Heart left ventricle (tissue), 16 donors: ENCODE measurements at places on chromosomes 4 and X. TPM values are rescaled to one million over a fixed set of nuclear protein-coding genes. Genes with fewer than 3 reads are reported as not detected.

DNA sequence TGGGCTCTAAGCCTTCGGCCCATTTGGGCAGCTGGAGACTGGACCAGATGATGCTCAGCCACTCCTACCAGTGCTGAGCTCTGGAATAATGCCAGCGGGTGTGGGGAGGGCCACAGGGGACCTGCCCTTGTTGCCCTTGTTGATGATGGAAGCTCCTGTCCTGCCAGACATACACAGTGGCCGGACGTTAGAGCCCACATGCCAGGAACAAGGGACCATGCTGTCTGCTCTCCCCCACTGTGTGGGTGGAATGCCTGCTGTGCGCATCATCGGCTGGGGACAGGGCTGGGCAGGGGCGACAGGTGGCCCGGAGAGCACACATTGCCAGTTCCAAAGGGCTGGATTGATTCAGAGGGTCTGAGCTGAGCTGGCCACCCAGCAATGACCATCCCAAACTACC, 2.0 kb downstream of the ABLIM2 start:
- DNase-seq, result no peak

GRCh38 chr4:26557164-26557563, 26.7 kb upstream of the TBC1D19 start:
- DNase-seq, result no peak

- DNase-seq, result no peak
These were observed 1.2 kb upstream of the SHOX start for GRCh38 chrX:629230-630006.

- DNase-seq, result no peak
These were observed 26.1 kb downstream of the LAMTOR3 start for GRCh38 chr4:99868126-99868596.

- no peak for DNase-seq
These were observed 42.4 kb upstream of the NDNF start for GRCh38 chr4:121114756-121115155.

Gene SLC9B1
- polyA plus RNA-seq, result 0.07 TPM

DNA sequence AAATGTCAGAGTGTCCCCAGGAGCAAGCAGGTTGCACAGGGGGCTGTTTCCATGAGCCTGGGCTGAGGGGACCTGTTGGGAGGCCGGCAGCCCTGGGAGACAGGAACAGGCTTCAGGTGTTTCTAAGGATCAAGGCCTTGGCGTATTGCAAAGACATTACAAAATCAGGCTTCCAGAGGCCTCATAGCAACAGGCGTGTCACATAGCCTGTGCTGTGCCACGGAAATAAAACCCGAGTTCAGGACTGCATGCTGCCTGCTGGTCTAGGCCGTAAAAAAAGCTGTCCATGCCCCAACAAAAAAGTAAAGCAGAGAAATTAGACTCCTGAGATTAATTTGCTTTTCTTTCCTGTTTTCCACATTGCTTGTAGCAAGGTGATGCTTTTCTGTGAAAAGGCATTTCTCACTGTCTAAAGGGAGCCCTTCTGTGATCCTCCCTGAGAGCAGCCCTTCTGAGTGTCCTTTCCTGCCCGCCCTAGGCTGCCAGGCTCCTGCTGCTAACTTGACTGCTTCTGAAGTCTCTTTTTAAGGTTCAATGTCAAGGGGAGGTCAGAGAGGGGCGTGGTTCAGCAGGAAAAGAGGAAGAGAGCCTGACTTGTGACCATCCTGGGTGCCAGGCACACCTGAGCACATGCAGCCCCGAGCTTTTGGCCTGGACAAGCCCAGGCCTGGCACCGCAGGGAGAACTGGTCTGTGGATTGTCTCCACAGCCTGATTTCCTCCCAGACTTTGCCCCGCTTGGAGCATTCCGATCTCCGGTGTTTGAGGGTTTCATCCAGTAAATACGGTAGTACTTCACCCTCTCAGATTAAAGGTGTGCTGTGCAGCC, 21.3 kb downstream of the SHROOM2 start:
- DNase-seq, result no peak

Gene ARHGEF9
- polyA plus RNA-seq, result 13.0 TPM

GRCh38 chr4:124092541-124092984, 620.0 kb downstream of the ANKRD50 start:
- no peak for DNase-seq

GRCh38 chr4:85573270-85573669, 98.3 kb downstream of the ARHGAP24 start:
- no peak for DNase-seq

Gene CAPN6
- 0.04 TPM for polyA plus RNA-seq

- DNase-seq, result peak; percentile 47
These were observed 676.4 kb upstream of the INTU start for GRCh38 chr4:126956184-126956897.

DNA sequence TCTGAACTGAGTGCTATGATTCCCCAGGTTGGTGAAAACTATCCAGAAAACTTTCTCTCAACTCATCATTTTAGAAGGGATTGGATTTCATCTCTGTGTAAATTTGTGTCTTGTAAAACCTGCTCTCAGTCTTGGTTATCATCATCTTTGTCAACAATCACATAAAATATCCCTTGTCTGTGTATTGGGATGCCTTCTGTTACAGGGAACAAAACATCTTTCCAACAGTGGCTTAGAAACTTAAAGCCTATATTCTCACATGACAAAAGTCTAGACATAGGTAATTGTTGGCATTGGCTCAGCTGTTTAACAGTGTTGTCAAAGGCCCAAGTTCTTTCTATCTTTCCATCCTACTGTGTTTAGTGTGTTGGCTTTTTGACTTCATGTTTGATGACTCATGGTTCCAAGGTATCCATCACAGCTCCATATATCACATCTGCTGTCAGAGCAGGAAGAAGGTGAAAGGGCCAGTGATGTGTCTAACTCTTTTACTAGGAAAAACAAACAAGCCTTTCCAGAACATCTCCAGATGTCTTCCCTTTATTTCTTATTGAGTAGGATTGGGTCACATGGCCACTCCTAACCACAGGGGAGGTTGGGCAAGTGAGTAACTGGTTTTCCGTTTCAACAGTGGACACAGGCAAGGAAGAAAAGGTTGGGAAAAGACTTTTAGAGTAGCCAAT, 65.0 kb downstream of the PHEX start:
- DNase-seq, result no peak

DNA sequence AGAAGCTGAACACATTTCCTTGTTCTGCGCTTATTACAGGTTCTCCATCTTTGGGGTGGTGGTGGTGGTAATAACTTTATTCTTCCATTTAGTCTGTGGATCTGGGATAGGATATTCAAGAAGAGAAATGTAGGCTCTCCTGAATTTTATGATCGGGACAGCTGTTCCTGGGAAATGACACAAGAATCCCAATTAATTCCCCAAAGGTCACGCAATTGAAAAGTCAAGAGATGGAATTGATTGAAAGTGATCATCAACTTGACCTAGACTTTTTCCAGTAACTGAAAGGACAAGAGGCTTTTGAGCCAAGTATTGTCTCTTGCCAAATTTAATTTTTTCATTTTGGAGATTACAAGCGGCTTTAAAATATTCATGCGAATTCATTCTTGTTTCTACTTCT, 98.7 kb upstream of the CBLL2 start:
- DNase-seq, result no peak

- DNase-seq, result no peak
These were observed 1282.0 kb downstream of the PCDH7 start for GRCh38 chr4:32002037-32002747.

- no peak for DNase-seq
These were observed 45.2 kb upstream of the SYTL5 start for GRCh38 chrX:37961118-37961517.

Gene TMEM271
- polyA plus RNA-seq, result not detected

DNA sequence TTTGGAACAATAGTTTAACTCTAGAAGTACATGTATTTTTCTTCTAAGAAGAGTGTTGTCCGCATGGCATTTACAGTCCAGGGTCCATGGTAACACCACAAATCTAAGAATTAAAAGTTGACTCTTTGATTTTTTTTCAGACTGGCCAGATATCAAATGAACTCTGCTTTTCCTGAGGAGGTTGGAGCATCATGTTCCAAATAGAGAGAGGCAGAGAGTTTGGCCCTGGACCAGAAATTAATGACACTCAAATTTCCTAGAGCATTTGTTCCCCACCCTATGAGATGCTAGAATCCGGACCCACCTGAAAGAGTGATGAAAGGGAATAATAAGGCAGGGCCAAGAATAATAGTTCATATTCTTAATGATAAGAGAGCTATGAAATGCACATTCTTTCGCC, 47.0 kb upstream of the NAP1L5 start:
- no peak for DNase-seq

DNA sequence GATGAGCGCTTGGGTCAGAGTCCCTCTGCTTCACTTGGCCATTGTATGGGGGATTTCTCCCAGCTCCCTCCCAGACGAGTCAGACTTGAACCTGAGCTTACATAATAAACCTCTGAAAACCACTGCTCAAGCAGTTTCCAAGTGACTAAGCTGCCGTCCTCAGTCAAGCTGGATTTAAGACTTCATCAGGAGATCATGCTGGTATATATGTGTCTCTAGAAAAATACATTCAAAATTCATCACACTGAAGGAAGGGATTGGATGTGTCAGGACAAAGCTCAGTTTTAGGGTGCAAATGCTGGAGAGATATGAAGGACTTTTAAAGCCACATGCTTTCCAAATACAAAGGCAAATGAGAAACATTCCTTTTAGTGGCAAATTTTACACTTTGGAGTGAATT, 114.3 kb downstream of the QDPR start:
- no peak for DNase-seq

Gene TFE3
- polyA plus RNA-seq, result 57.8 TPM

- DNase-seq, result no peak
These were observed 121.2 kb upstream of the USP9X start for GRCh38 chrX:40964008-40964407.

GRCh38 chr4:65624651-65625050, 45.6 kb downstream of the EPHA5 start:
- DNase-seq, result no peak
